ENCODE measurements at places on chromosomes 6 and 20.

GRCh38 chr20:10854976-10855375 lies 181.2 kb upstream of the JAG1 start:
- DNase-seq = no peak

DNA sequence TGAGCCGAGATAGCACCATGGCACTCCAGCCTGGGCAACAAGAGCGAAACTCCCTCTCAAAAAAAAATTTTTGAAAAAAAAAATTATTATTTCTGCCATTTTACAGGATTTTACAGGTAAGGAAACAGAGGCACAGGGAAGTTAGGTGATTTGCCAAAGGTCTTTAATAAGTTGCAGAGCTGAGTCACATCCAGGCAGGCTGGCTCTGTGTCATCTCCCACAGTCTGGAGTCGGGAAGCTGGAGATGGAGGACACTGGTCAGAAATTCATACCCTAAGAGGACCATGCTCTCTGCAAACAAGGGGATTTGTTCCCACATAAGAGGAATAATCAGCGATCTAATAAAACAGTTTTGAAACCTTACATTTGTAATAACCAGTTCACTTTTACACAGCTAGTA lies 24.1 kb downstream of the HECA start:
- no peak for DNase-seq

- DNase-seq = no peak
These were observed 133.1 kb upstream of the PTPRT start for GRCh38 chr20:43322851-43323250.

- no peak for DNase-seq
These were observed 37.3 kb upstream of the TOP1 start for GRCh38 chr20:40991181-40991889.

DNA sequence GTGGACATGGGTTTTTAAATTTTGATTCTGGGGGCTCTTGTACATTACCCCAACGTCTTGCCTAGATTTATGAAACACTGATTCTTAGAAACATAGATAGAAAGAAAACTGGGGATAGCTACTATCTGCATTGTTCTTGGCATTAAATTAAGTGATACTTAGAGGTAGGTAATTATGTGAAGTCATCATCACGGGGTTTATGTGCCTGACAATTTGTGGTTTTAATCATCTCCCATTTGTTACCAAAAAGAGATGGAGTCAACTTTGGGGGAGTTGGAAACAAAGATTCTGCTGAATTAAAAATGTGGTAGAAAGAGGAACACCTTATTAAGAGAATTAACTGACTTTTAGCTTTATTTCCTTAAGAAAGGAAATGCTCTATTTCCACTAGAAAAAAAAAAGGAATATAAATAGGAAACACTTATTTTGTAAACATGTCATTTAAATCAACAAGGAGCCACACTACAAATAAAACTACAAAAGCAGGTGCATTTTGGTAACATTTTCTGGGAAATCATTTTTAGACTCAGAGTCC lies 5.6 kb downstream of the TNFAIP3 start:
- DNase-seq = no peak

- no peak for DNase-seq
These were observed 37.4 kb downstream of the IL22RA2 start for GRCh38 chr6:137136065-137136464.

DNA sequence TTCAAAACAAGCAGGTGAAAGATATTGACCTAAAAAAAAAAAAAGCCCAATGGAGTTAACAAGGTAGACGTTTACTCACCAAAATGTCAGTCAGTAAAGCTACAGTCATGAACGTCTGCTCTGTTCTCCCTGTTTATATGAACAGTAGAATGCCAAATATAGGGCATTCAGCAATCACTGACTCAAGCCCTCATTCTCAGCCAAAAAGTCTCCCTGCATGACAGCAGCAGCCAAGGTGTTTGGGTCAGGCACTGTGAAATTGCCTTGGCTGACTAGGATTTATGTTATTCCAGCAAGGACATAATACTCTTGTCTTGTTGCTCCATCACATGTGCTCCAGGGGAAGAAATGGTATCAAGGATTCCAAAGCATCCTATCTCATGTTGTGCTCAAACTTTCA lies 194.7 kb upstream of the RSPO3 start:
- DNase-seq = no peak

- DNase-seq = no peak
These were observed 545 bp upstream of the VSX1 start for GRCh38 chr20:25082498-25082873.

DNA sequence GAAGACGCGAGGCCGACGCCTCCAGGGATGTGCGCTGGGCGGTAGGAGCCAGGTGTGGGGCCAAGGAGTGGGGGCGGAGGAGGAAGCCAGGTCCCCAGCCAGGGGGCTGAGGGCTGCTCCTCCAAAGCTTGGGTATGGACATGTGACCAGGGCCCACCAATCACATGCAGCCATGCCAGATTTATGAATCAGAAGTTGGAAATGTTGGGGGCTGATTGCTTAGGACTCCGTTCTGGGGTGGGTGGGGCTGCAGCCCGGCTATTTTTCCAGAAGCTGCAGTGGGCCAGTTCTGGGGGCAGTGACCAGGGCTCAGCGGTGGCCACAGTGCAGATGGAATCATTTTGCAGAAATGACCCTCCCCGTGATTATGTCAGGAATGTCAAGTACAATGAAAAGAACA lies 96.0 kb downstream of the CEBPB start:
- no peak for DNase-seq

DNA sequence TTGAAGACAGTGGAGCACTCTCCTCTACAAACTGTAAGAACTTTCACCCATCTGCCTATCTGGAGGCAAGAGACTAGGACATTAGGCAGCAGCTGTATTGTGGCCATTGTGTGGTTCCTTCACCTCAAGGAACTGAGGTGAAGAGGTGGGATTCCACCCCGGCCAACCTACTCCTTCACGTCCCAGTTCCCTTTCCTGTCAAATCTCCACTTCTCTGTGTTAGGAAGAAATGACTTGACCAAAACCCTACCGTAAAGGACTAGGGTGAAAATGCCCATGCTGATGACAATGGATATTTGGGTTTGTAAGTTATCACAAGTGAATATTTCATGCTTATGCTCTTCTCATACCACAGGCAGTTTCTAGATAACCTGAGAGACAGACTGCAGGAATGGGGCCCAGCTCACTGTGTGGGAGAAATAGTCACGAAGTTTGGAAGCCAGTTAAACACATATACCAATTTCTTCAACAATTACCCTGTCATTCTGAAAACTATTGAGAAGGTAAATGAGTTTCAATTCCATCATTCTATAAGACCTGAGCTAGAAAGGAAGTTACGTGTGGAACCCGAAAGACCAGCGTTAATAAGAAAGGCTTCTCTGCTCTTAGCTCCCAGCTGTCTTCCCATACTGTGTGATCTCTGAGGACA lies 86.6 kb downstream of the ECT2L start:
- DNase-seq = no peak

GRCh38 chr20:13222319-13222716 lies 1.2 kb downstream of the ISM1 start:
- no peak for DNase-seq

GRCh38 chr6:52375780-52376556 lies 14.0 kb downstream of the PAQR8 start:
- DNase-seq = no peak

DNA sequence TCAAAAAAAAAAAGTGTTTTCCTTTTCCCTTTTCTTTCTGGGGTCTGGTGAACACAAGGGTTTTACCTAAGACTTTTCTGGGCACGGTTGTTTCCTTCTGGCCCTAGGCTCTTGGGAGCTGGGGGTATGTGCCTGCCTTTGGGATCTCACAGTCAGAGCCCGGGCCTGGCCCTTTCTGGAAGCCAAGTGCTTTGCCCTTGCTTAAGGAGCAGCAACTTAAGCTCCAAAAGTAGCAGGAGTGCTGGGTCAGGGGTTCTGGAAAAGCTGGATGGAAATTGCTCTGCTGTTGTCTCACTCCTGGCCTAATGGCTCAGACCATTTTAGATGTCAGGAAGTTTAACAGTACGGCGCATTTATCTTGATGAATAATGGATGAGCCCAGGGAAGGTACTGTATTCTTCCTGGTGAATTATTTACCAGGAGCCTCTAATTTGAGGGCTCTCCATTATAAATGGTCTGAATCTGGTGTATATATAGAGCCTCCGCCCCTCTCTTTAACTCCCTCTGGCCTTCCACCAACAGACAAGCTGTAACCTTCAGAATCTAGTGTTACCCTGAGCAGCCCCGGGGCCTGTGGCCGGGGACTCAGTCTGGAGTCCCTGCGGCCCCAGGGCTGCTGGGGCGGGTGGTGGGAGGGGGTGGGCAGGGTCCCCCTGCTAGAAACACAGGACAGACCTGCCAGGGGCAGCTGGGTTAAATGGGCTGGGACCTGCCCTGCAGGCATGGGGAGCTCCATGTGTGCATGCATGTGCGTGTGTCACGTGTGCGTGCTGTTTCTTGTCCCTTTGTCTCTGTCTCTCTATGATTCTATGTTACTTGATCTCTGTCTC lies 37.5 kb downstream of the PTK7 start:
- DNase-seq = no peak

- no peak for DNase-seq
These were observed 5.4 kb upstream of the CPXM1 start for GRCh38 chr20:2805689-2806350.

GRCh38 chr20:44008806-44009678 lies 94.4 kb downstream of the TOX2 start:
- no peak for DNase-seq

Data from esophagus squamous epithelium (tissue), 5 donors.